ENCODE measurements at places on chromosomes 2 and 18.
A peak's percentile ranks its signal among the peaks of the same experiment; 100 is the strongest.

DNA sequence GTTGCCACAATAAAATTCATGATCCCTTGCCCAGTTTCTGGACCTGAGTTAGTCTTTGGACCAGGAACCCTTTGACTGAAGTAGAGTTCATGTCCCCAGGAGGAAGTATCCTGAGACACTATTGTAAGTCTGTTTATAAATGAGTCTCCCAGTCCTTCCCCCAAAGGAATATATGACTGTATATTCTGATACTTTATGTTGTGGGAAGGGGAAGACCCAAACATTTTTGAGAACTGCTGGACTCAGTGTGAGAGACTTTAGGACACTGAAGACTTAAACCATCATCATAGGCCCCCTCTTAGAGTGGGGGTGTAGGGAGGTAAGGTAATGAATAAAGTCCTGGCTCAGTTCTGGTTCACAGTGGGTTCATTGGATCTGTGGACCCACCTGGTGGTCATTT is 28.6 kb upstream of the CXCR4 start:
- DNase-seq = no peak

DNA sequence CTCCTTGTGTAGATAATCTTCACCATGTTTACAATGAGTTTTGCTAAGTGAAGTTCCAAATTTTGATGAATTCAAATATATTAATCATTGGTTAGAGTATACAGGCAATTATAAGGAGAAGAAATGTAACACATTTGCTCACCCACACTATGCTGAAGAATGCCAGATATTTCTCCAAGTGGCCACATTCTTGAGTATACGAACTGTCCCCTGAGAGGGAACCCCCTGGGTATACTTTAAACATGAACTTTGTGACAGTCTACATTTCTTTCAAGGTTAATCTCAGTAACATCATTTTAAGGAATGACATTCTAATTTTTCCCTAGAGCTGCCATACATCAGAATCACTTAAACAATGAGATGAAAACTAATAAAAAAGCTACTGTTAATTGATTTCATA is 39.8 kb upstream of the CDKL4 start:
- DNase-seq = no peak

DNA sequence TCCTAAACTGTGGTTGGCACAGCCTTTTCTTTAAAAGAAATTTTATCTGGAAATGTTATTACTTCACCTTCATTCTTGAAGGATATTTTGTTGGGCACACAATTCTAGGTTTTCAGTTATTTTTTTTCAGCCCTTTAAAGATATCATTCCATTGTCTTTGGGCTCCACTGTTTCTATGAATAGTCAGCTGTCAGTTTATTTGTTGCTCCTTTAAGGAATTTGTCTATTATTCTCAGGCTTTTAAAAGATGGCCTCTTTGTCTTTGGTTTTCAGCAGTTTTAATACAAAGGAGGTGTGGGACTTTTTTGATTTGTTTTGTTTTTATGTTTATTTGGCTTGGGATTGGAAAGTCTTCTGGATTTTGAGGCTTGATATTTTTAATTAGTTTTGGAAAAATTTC is 61.8 kb downstream of the VAPA start:
- DNase-seq = no peak

GRCh38 chr2:78145997-78146722 is 624.0 kb upstream of the LRRTM4 start:
- no peak for DNase-seq

DNA sequence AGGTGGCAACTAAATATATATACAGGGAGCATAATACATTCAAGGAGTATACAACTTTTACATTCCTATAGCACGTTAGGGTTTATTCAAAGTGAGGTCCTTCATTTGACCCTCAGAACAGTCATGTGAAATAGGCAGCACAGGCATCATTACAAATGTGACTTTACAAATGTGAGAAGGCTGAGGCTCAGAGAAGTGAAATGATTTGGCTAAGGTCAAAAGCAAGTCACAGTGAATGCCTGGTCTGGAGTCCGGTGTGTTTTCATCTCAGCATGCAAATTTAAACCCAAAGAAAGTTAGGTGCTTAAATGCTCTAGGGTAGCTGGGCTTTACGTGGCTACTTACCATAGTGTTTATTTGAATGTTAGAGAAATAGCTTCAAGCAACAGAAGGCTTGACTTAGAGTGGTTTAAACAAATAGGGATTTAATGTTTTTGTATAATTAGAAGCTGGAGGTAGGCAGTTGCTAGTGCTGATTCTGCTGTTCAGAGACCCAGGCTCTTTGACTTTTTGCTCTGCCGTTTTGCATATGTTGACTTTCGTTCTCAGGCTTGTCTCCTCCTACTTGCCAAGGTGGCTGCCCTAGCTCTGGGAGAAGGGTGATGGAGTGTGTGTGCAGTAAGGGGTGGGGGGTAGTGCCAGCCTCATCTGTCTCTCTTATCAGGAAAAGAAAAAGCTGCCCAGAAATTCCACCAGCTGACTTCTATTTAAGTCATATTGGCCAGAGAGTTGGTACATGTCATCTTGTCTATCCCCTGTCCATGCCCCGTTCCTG is 89.2 kb downstream of the PLCL1 start:
- DNase-seq = no peak

DNA sequence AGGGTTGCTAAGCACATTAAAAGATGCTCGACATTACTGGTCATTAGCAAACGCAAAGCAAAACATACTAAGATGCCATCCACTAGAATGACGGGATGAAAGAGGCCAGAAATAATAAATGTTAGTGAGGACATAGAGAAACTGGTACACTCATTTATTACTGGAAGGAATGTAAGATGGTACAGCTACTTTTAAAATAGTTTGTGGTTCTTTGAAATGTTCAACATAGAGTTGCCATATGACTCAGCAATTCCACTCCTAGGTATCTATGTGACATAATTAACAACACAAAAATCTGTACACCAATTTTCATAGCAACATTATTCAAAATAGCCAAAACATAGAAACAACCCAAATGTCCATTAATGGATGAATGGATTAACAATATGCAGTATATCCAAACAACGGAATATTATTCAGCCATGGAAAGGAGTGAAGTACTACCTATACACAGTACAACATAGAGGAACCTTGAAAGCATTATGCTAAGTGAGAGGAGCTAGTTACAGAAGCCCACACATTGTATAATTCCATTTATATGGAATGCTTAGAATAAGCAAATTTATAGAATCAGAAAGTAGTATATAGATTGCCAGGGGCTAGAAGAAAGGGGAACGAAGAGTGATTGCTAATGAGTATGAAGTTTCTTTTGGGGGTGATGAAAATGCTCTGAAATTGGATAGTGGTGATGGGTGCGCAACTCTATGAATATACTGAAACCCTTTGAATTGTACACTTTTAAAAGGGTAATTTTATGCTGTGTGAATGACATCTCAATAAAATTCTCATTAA is 61.9 kb upstream of the IL1R1 start:
- DNase-seq = no peak

- DNase-seq = no peak
These were observed 102.5 kb upstream of the PIEZO2 start for GRCh38 chr18:11251891-11252270.

DNA sequence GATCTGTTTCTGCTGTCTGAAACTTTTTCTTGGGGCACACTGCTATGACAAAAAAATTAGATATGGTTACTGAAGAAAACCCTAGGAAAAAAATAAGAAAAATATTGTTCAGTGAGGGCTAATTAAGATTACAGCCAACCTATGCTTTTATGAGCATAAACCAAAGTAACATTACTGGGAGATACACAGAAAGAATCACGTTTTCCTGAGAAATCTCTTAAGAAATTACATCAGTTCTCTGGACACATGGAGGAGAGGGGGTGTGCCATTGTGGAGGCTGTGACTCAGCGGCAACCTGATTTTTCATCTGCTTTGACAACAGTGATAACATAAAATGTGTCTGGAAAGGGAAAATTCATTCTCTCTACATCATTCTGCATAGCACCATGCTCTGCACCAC is 13.4 kb upstream of the NMI start:
- DNase-seq = no peak

GRCh38 chr18:78497641-78498040 is 482.0 kb upstream of the SALL3 start:
- no peak for DNase-seq

GRCh38 chr18:2854875-2855274 is 8.1 kb downstream of the EMILIN2 start:
- no peak for DNase-seq

- DNase-seq = no peak
These were observed 59.0 kb upstream of the ZNF396 start for GRCh38 chr18:35436076-35436649.

- no peak for DNase-seq
These were observed 50.1 kb downstream of the MYCN start for GRCh38 chr2:15990151-15991101.

DNA sequence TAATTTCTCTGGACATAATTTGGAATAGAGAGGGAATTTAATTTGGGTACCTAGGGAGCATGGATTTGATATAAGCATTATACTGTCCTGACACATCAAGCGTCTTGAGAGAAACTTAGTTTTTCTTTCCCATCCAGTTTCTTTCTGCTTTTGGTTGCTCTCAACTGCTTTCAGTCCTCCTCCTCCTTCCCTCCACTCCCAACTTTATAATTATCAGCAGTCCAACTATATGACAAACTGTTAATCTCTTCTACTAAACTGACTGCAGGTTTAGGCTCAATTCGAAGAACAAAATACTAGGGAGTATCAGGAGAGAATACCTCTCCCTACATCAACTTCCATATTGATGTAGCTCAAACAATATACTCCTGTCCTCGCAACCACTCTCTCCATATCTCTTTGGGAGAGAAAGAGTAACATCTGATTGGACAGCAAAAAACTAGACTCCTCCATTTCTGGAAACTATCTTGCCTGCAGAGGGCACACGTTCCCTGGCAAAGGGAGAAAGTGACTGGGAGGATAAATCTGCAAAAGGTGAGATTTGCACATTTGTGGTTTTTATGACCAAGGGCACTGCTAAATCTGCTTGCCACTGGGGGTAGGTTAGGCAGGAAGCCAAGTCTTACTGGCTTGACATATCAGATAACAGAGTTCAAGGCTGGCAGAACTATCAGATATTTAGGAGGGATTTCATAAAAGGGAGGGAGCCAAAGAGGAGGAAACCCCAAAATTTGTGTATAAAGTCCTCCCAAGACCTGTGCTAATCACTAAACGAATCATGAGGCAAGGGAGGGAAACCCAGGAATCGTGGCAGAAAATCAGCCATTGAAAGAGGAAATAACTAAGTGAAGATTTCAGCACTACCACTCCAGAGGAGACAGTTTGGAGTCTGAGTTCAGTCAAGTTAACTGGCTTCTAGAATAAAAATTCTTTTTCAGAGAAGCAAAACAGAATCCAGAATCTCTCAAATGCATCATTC is 40.0 kb downstream of the ICA1L start:
- peak; percentile 73 for DNase-seq

DNA sequence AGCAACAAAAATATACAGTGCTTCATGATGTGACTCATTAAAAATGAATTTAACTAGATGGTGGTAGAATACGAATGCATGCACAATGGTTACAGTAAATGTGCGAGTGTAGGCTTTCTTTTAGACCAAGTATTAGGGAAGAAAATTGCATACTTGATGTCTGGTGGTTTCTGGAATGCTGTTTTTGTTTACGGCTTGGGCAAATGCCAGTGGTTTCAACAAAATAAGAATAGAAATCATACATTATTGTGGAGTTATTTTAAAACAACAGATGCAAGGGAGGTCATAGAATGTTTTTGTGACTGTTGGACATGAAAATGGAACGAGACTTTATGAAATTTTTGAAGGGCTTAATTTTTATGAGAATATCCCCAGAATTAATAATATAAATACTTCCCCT is 580.9 kb downstream of the PLCL1 start:
- DNase-seq = no peak

- peak; percentile 46 for DNase-seq
These were observed 104.2 kb downstream of the LRP2 start for GRCh38 chr2:169258045-169258601.
